Activated CD8-positive, alpha-beta memory T cell treated with anti-CD3 and anti-CD28 coated beads for 48 hours (primary cell): ENCODE measurements at places on chromosomes 5 and 9.
A peak's percentile ranks its signal among the peaks of the same experiment; 100 is the strongest.

DNA sequence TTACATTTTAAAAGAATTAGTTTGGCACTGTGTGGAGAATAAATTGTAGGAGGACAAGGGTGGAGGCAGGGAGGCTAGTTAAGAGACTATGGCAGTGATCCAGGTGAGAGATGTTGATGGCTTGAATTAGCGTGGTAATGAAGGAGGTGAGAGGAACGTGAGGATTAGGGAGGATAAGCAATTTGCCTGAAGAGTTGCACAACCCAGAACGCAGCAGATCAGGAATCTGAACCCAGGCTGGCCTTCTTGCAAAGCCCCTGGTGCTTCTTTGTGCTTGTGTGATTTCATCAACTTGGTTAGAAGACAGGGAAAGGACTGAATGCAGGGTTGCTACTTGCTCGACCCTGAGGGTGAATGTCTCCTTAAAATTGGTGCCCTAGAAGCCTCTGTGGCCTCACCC, 6.9 kb upstream of the SCAMP1 start:
- no peak for DNase-seq

DNA sequence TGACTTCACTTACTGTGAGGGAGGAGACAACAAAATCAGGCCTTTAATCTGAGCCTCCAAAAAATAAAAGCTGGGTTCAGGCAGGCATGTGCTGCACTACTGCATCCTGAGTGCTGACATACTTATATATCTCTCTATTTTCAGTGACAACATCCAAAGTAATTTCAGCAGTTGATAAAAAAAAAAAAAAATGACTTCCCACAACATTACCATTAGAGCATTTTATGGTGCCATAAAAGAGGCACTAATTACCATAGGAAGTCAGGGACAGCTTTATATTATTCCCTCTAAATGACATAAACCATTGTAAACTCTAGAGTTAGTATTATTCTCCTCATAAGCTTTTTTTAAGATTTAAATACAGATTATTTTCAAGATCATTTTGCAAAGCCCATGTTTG, 346.1 kb downstream of the SLCO4C1 start:
- no peak for DNase-seq

GRCh38 chr9:137046088-137046787, at the start of gene NPDC1:
Gene NPDC1, minus strand, starts transcription at chr9:137046177. Its CDS starts 188 bp downstream, at chr9:137045989.
- peak; percentile 65 for DNase-seq

GRCh38 chr9:10204276-10204675, 408.5 kb downstream of the PTPRD start:
- DNase-seq, result no peak

DNA sequence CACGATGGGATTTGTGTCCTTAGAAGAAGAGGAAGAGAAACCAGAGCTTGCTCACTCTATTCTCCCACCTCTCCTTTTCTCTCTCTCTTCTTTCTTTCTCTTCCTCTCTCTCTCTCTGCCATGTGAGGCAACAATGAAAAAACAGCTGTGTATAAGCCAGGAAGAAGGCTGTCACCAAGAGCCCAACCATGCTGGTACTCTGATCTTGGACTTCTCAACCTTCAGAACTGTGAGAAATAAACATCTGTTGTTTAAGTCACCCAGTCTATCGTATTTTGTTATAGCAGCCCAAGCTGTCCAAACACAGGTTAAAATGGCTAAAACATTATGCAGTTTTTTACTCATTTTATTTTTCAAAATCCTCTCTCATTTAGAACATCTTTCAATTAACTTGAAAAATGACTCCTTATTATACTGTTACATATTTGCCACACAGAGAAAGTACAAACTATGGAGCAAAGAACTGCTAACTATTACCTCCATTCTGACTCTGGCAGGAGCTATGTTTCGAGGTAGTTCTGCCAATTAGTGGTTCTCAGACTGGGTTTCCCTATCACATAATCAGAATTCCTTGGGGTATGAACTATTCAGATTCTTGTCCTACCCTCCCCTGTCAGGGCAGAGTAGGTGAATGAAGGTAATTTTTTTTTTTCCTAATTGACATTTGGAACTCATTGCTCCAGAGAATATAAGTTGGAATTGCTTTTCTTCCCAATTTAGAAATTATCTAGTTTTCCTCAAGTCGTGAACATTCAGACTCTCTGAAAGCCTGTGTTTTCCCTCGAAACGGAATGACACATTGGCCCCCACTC, 434.6 kb downstream of the ENC1 start:
- no peak for DNase-seq

DNA sequence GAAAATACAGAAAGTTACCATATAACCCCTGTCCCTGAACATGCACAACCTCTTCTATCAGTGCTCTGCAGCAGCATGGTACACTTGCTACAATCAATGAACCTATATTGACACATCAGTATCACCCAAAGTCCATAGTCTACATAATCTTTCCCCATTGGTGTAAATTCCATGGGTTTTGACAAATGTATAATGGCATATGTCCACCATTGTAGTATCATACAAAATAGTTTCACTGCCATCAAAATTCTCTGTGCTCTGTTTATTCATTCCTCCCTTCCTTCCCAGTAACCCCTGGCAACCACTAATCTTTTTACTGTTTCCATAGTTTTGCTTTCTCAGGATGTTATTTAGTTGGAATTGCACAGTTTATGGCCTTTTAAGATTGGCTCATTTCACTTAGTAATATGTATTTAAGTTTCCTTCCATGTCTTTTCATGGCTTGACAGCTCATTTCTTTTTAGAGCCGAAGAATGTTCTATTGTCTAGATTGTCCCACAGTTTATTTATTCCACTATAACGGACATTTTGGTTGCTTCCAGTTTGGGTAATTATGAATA, 1707.0 kb downstream of the EFNA5 start:
- no peak for DNase-seq

- DNase-seq, result no peak
These were observed 768 bp downstream of the YTHDC2 start for GRCh38 chr5:113514289-113514635.

- no peak for DNase-seq
These were observed 124.3 kb downstream of the ENC1 start for GRCh38 chr5:74516211-74516636.

- DNase-seq, result no peak
These were observed 1.9 kb upstream of the TRIM32 start for GRCh38 chr9:116685166-116685565.

DNA sequence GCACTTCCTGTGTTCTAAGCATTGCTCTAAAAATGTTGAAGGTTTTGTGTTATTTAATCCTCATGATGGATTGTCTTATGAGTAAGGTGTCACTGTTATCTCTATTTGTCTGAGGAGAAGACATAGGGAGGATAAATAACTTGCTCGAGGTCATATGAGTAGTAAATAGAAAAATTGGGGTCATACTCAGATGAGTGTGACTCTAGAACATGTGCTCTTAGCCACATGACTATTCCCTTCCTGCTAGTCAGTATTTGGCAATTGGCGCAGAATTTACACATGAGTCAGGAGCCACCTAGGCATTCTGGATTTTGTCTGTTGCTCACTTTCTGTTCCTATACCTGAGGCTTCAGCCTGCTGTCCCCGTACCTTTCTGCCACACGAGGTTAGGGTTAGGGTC, 234.6 kb upstream of the CD180 start:
- no peak for DNase-seq

- DNase-seq, result no peak
These were observed 28.7 kb downstream of the DIAPH1 start for GRCh38 chr5:141590127-141590526.

GRCh38 chr5:149664083-149664482, 66.0 kb upstream of the PPARGC1B start:
- no peak for DNase-seq

DNA sequence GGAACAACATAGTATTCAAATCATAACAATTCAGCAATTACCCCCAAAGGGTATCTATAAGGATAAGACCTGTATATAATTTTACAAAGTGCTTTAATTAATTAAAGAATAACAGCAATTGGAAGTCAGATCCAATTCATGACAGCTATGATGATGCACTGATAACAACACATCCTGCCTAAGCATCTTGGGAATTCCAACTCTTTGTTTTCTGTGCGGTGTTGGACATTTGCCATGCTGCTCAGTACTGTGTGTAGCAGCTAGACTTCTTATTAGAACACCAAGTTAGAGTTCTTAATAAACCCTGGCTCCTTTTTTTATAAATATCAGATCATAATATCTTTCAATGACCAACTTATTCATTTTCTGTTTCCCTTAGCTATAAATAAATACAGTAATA, 209.0 kb downstream of the SEC61B start:
- no peak for DNase-seq

DNA sequence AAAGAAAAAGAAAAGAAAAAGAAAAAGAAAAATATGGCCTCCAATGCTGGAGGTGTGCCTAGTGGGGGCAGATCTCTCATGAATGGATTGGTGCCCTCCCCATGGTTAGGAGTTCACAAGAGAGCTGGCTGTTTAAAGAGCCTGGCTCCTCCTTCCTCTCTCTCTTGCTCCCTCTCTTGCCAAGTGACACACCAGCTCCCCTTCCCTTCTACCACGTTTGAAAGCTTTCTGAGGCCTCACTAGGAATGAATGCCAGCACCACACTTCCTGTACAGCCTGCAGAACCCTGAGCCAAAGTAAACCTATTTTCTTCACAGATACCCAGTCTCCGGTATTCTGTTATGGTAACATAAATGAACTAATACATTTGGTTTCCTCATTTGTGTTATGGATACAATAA, 14.4 kb upstream of the GALNT10 start:
- DNase-seq, result no peak

GRCh38 chr9:78598120-78598519, 301.2 kb downstream of the PSAT1 start:
- no peak for DNase-seq

GRCh38 chr9:96663506-96664120, 8.5 kb upstream of the PRXL2C start:
- DNase-seq, result no peak

DNA sequence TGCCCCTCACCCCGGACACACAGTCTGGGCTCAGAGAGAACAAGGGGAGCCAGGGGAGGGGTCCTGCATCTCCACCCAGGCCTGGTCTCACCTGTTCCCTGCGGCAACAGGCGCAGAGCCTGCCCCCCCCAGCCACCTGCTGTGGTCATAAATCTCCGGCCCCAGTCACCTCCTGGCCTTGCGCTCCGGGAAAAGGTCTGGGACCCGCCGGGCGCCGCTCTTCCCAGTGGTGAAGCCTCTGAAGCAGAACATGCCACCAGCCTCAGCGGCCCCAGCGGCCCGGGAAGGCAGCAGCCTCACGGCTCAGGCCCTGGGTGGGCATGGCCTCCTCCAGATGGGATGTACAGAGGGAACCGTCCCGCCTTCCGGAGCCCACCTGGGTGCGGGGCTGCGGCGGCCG, 20.6 kb downstream of the NOTCH1 start:
- no peak for DNase-seq

- DNase-seq, result no peak
These were observed 395.2 kb downstream of the BNC2 start for GRCh38 chr9:16475257-16475656.

- DNase-seq, result no peak
These were observed 400 bp downstream of the KDM4C start for GRCh38 chr9:6758248-6758497.

GRCh38 chr5:61735531-61735930, 403.5 kb downstream of the ZSWIM6 start:
- no peak for DNase-seq

GRCh38 chr5:146249801-146250200, 46.4 kb downstream of the RBM27 start:
- no peak for DNase-seq

- no peak for DNase-seq
These were observed 30.1 kb downstream of the KIAA1958 start for GRCh38 chr9:112516769-112517168.

DNA sequence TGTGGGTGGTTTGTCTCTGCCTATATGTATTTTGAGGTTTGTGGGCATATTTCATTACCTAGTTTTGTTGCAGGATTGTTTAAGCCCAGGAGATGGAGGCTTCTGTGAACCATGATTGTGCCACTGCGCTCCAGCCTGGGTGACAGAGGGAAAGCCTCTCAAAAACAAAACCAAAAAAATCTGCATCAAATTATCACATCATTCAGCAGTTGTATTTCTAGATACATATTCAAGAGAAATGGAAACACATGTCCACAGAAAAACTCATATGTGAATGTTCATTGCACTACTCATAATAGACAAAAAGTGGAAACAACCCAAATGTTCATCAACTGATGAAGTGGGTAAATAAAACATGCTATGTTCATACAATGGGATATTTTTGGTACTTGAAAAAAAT, 29.9 kb downstream of the HSPA4 start:
- no peak for DNase-seq

DNA sequence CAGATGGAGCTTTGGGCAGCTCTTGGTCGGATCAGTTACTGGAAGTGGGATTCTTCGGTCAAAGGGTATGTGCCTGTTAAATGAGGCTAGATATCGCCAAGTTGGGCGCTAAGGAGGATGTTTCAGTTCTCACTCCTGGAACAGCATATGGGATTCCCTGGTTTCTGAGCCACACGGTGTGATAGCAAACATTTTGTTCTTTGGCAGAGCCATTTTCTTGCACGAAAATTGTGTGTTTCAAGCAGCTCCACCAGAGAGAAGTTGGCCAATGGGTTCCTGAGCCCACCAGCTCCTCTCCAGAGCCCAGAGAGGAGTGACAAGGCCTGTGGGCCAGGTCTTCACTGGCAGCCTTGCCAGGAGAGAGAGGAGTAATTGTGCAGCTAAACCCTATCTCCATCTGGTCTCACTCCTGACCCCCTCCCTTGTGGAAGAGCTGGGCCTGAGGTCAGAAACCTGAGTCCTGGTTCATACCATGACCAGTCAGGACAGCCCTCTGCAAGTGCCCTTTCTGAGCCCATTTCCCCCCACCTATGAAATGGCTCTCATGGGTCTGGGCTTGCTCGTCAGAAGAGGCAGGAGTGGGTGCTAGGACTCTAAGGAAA, 10.7 kb upstream of the SLC6A7 start:
- no peak for DNase-seq

- DNase-seq, result no peak
These were observed 34.7 kb downstream of the GLT6D1 start for GRCh38 chr9:135604437-135605237.
